Stimulated activated CD8-positive, alpha-beta memory T cell treated with anti-CD3 and anti-CD28 coated beads, Interleukin-4, amount 100 ng/mL, for 48 hours (primary cell): ENCODE measurements at places on chromosomes 13 and 19.

DNA sequence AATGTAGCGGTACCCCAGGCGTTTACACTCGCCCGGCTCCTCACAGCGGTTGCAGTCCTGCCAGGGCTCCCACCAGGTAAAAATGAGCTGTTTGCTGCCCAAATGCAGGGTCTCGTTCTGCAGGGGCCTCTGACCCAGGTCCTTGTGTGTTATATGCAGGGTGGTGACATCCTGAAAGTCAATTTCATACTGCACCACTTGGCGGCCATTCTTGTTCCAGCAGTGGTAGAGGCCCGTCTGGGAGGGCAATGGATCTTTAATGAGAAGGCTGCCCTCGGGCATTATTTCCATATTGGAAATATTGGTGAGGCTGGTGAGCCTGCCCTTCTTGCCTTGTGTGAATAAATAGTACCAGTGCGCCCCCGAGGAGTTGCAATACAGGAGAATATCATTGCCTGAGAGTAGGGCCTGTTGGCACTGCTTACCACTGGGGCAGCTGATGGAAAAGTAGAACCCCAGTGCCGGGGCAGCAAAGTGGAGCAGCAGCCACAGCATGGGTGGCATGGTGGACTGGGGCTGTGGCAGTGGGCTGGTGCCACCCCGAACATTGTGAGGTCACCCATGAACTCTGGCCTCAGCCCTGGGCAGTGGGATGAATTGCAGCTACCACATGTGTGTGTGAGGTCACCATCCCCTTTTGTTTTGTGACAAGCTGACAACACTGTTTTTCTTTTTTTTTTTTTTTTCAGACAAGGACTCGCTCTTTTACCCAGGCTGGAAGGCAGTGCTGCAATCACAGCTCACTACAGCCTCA, at the start of gene FAM187B:
Gene FAM187B, minus strand, starts transcription at position 563 of the 754 bp plus-strand sequence. Its CDS starts 59 bp downstream, at position 504.
- peak; percentile 17 for DNase-seq

- DNase-seq, result no peak
Measured at GRCh38 chr13:29564818-29565217, 30.7 kb downstream of the SLC7A1 start.

DNA sequence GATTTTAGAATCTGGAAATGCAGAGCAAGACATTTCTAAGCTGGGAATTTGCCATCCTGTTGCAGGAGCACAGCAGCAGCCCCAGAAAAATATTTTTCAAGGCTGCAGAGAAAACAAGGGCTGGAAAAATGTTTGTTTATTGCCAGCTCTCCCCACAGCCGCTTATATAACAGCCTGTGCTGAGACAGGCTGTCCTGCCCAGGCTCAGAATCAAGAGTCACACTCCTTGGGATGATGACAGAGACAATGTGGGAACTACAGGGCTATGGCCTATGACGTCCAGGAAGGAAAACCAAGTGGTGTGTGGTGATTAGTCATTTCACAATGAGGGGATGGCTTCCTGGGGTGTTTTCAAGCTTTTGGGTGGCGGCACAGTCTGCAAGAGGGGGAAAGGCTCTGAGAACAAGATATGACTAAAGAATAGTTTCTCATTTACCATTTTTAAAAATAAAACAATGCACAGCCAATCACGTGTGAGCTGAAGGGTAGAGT, 136.3 kb upstream of the SERP2 start:
- peak; percentile 43 for DNase-seq

- DNase-seq, result no peak
Measured at GRCh38 chr13:74442751-74443150, 308.5 kb upstream of the KLF12 start.

- peak; percentile 57 for DNase-seq
Measured at GRCh38 chr19:4061178-4061682, 5.5 kb downstream of the ZBTB7A start.

DNA sequence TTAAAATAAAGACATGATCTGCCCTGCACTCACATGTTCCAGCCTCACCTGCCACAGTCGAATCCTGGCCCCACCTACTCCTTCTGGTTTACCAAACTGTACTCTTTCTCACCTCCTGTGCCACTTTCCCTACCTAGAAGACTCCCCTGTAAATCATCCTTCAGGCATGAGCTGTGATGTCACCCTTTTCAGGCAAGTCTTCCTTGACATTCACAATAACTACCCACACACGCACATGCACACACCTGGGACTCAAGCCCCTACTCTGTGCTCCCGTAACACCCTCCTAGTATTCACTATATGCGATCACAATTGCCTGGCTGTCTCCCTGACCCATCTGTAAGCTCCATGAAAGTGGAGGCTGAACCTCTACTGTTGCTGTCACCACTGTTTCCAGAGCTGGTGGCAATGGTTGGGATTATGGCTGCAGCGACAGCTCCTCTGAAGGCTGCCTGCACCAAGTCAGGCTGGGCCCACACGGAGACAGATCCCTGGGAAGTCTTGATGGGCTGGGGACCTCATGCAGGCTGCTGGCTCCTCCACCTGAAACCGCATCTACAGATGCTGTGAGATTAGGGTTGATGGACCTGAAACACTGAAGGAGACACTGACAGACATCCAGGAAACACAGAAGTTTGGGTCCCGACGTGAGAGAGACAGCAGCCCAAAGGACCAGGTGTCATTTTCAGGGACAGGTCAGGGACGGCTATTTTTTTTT, 611.1 kb downstream of the UQCRFS1 start:
- DNase-seq, result no peak

DNA sequence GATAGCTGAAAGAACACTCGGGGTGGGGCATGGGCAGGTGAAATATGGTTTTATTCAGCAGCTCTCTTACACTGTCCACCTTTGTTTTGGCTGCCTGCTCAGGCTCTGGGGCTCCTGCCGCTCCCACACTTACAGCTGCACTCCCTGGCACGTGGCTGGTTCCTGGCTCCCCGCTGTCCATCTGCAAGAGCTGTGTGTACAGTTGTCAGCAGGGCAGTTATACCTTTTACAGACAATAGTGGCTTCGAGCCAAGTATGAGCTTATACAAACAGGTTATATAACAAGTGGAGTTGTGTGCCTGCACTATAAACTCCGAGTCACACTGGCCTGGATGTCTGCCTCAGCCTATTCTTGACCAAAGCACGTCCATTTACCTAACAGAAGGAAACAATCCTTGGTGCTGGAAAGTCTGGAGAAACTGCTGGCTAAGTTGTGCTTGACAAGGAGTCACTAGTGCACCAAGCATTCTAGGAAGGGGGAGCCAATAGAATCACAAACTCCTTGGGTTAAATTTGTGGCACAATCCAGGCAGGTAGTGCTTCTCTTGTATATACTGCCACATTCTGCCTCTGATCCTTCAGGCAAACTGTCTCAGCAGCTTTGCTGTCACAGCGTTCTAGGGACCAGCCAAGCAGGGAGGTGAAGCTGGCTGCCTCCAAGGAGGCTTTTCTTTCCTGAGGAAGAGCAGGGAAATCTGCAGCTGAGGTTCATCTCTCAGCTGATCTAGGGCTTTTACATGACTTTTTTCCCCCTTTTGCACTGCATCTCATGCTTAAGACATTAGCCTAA, 68.2 kb downstream of the NHLRC3 start:
- DNase-seq, result no peak

GRCh38 chr13:41934994-41935393, 25.9 kb downstream of the VWA8 start:
- no peak for DNase-seq

GRCh38 chr13:53135301-53135700, 106.7 kb downstream of the OLFM4 start:
- no peak for DNase-seq

- peak; percentile 31 for DNase-seq
Measured at GRCh38 chr19:41863209-41863931, 3.3 kb downstream of the RPS19 start.

DNA sequence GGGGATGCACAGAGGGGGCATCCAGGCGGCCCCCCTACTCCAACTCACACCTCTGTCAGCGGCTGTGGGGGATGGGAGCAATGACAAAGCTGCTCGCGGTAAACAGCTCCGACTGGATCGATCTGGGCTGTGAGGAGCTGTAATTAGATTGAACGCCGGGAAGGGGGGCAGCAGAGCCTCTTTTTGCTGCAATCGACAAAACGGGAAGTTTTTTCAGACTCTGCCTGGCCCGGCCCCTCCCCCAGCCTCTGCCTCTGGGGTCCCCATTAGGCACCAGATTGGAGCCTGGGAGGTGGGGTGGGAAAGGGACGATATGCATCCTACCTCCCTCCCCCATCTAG, 16.3 kb downstream of the ONECUT3 start:
- no peak for DNase-seq

- no peak for DNase-seq
Measured at GRCh38 chr19:5103812-5104410, 135.0 kb downstream of the KDM4B start.

DNA sequence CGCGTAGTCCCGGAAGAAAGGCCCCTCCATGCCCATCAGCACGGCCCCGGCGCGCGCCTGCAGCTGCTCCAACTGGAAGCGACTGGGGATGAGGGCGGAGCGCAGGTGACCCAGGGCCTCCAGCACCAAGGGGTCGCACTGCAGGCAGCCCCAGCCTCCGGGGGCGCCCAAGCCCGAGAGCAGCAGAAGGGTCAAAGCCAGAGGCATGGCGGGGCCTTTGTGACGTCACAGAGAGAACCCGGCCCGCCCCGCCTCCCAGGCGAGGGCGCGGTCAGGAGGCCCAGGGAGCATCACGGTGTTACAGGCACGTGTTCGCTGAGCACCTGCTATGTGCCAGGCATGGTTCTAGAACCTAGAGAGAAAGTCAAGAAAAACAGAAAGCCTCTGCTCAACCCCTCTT, at the start of gene IZUMO2:
Gene IZUMO2, minus strand, starts transcription at position 294 of the 400 bp plus-strand sequence. Its CDS starts 87 bp downstream, at position 207.
- peak; percentile 24 for DNase-seq

- peak; percentile 55 for DNase-seq
Measured at GRCh38 chr19:50492303-50493052, 15.8 kb upstream of the GARIN5A start.

GRCh38 chr13:19604306-19604705, 29.2 kb upstream of the MPHOSPH8 start:
- DNase-seq, result no peak

- DNase-seq, result no peak
Measured at GRCh38 chr19:18051887-18052286, 34.8 kb downstream of the IL12RB1 start.

DNA sequence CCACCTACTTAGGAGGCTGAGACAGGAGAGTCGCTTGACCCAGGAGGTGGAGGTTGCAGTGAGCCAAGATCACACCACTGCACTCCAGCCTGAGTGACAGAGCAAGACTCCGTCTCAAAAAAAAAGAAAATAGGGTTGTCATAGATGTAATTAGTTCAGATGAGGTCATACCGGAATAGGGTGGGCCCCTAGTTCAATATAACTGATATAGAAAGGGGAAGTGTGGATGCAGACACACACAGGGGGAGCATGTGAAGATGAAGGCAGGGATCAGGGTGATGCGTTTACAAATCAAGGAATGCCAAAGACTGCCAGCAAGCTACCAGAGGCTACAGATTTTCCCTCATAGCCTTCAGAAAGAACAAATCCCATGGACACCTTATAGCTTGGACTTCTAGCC, 24.3 kb upstream of the EEF1AKMT1 start:
- no peak for DNase-seq

GRCh38 chr19:46732966-46733689, 12.7 kb upstream of the FKRP start:
- DNase-seq, result no peak

DNA sequence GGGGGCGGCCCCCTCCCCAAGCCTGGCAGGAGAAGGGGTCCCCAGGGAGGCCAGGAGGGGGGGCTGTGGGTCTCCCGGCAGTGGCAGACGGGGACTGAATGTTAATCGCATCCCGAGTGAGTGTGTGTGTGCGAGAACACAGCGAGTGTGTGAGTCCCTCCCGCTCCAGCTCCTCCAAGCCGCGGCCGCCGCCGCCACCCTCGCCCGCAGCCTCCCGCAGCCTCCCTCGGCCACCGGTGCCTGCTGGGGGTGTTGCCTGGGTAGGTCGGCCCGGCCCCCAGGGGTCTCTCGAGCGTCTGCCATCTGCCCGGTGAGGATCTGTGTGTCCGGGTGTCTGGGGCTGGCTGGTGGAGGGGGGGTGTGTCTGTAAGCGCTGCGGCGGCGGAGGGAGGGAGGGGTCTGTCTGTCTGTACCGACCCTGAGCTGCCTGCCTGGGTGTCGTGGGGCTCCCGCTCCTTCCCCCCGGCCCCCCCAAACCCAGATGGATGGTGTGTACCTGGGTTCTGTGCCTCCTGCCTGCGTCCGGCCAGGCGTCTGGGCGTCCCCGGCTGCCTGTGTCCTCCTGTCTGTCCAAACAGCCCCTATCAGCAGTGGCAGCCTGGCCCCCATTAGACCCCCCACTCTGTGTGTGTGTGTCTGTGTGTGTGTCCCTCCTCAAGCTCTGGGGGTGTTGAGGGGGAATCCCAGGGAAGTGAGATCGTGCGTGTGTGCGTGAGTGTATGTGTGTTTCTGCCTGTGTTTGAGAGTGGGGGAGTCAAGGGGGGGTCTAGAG, at the start of gene GRIN2D:
Gene GRIN2D, plus strand, starts transcription at position 110 of the 772 bp plus-strand sequence. CDS start 4,725 bp downstream, outside the sequence.
- DNase-seq, result peak; percentile 46

- peak; percentile 68 for DNase-seq
Measured at GRCh38 chr19:4556597-4557127, 2.8 kb downstream of the SEMA6B start.

GRCh38 chr13:48043789-48044503, 6.4 kb downstream of the NUDT15 start:
- DNase-seq, result no peak

GRCh38 chr19:15317392-15318071, 14.8 kb downstream of the BRD4 start:
- no peak for DNase-seq

- no peak for DNase-seq
Measured at GRCh38 chr19:1395194-1396018, 5.9 kb downstream of the GAMT start.

- no peak for DNase-seq
Measured at GRCh38 chr13:21671620-21672286, 880 bp downstream of the FGF9 start.

DNA sequence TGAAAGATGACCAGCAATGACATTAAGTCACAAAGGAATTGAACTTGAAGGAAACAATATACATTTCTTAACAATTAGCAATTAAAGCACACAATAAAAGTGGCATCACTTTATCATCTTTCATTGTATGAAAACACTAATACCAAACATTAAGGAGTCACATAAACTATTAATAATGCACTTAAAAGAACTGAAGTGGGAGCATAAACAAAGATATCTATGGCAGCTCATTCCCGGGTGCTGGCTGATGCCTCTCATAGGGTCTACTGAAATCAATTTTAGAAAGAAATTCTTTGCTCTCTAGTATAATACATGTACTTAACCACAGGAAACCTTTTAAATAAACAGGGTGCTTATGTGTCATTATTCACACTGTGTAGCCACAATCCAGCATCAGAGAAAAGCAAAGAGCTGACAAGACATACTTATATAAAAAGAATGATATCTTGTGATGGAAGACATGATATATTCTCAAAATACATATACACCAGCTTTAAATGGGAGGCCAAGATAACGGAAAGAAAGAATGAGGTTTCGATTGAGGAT, 1207.8 kb downstream of the EFNB2 start:
- no peak for DNase-seq

- DNase-seq, result no peak
Measured at GRCh38 chr13:99155821-99156220, 44.8 kb upstream of the UBAC2 start.

DNA sequence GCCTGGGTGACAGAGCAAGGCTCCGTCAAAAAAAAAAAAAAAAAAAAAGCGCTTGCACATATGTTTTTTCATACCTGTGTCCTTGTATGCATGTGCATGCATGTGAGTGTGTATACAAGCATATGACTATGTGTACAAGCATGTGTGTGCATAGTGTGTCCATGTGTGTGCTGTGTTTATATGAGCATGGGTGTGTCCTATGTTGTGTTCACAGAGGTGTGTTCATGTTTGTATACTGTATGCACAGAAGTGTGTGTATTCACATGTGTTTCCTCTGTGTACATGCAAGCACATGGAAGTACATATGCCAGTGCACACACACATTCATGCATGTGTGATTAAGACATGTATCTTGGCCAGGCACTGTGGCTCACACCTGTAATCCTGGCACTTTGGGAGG, 17.1 kb downstream of the MYO9B start:
- DNase-seq, result no peak
